ENCODE measurements at places on chromosomes 1 and 21.

- DNase-seq: no peak
Measured at GRCh38 chr1:67359592-67359991, 51.9 kb downstream of the IL12RB2 start.

- DNase-seq: no peak
Measured at GRCh38 chr1:184199438-184200085, 148.0 kb downstream of the TSEN15 start.

DNA sequence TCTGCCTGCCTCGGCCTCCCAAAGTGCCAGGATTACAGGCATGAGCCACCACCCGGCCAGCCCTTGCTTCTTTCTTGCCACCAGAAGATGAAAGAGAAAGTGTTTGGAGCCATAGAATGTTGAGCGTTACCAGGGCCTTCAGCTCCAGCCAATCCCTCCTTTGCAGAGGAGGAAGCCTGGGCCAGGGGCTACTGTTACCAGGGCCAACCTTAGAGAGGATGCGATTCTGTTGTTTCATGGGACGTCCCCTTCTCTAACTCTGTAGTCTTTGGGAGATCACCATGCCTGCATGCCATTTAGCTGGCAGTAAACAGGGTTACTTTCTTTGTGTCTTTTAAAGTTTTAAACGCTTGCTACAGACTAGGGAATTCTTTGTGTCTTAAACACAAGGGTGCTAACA, 45.8 kb downstream of the CLDN14 start:
- no peak for DNase-seq

GRCh38 chr1:220914283-220915116, 35.3 kb downstream of the HLX start:
- DNase-seq: no peak

- DNase-seq: no peak
Measured at GRCh38 chr1:96256130-96256790, 465.3 kb upstream of the PTBP2 start.

DNA sequence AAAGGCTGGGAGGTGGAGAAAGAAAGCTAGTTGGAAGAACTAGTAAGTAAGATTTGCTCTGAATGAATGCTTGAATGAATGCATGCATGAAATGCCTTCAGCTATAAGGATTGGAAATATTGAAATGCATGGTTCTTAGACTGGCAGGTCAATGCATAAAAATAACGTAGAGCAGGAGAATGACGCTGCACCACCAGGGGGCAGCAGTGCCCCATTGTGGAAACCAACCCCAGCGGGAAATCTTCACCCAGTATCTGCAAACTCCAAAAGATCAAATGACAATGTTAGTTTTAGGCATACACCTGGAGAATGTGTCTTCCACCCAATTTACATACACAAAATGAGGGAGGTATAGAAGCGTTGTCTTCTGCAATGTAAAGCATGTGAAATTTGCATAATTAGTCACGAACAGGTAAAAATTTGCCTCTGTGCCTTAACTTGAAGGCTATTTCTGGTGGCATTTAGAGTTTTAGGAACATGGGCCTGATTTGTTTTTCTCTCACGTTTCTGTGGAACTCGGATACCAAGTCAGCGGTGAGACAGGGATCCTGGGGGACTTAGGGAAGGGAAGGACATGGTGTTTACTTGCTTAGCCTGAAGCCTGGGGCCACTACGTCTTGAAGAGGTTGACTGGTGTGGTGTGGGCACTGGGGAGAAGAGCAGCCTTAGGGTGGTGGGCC, 78.6 kb downstream of the HHAT start:
- no peak for DNase-seq

DNA sequence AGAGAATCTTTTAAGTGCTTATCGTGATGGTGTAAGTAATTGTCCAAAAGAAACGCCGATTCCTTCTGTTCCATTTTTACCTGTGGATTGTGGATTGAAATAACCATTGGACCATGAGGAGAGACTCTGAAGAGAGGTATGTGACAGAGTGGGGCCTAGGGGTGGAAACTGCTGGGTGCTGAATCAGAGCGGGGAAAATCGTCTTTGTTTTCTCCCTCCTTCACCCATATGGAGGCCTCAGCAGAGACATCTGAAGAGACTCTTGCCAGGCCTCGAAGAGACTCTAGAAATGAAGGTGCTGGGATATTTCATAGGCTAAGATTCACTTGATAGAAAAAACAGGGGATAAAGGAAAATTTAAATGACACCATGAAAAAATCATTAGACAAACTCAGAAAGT, 1327.0 kb downstream of the BRINP3 start:
- no peak for DNase-seq

DNA sequence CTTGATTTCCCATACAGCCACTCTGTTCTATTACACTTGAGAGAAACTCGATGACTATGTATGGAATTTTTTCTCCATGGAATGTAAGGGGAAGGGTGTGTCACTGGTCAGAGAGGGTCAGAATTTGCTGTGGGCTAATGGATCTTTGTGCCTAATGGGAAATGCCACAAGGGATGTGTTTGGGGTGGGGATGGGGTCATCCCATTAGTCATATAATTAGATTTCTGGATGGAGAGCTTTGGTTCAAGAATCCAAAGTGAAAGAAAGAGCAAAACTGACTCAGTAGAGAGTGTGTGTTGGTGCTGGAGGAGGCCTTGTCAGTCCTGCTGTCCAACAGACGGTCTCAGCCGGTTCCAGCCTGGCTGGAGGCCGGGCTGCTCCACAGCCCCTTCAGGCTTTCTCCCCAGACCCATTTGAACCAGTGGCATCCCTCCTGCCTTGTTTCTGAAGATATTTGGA, 86.4 kb downstream of the LAMC2 start:
- peak; percentile 97 for DNase-seq

DNA sequence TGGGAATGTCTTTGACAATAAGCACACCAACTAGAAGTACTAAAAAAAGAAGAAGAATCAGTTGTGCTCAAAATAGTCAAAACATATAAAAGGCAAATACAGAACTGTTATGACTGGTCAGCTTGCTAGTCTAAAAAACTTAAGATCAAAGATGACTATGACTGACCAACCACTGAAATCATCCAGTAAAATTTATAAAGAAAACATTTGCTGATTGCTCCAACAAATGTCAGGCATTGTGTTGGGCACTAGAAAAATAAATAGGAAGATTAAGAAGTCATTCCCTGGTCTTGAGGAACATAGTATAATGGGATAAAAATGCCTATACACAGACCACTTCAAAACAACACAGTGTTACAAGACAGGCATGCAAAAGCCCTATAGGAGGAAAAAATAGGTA, 9.3 kb upstream of the ANGPTL3 start:
- no peak for DNase-seq

GRCh38 chr1:230103306-230104173, 36.5 kb downstream of the GALNT2 start:
- DNase-seq: no peak

- DNase-seq: no peak
Measured at GRCh38 chr1:205382561-205382960, 25.8 kb upstream of the KLHDC8A start.

GRCh38 chr1:153842006-153842471, 66.8 kb downstream of the SLC27A3 start:
- no peak for DNase-seq

- no peak for DNase-seq
Measured at GRCh38 chr1:248811514-248812490, 13.9 kb downstream of the SH3BP5L start.

DNA sequence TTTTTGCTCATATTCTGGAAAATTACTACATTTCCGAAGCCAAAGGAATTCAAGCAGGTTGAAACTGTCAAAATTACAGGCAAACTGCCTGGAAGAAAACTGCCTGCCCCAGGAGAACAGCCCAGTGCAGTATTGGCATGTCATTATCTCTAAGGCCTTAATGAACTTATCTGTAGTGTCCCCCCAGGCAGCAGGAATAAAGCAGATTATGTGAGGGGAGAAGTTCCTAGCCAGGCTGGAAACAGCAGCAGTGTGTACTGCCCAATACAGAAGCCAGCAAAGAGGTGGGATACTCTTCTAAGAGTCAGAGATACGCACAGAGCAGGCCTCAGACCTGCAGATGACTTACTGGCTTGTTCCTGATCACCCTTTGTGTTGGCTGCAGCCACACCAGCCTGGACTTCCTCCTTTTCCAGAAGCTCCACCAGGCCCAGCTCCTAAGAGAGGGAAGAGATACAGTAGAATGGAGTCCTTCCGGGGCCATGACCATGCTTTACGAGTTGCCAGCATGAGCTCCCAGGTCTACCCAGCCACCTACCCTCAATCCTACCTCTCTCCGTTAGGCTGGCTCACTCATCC, 11.7 kb downstream of the IQGAP3 start:
- DNase-seq: no peak

DNA sequence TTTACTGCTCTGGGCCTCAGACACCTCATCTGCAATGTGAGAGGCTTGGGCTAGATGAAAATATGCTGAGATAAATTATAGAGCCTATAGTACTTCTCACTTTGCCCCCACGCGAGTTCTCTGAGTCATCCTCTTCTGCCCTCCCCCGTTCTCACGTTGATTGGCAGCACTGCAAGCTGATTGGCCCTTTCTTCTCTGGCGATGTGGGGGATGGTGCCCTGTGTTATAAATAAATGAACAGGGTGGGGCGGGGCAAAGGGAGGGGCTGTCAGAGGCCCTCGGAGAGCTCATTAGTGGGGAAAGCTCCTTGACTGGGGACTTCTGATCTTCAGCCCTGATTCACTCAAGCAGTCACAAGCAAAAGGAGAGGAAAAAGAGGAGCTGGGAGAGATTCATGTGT, 64.3 kb upstream of the ZC3H12A start:
- DNase-seq: no peak

GRCh38 chr1:222772996-222773379, 36.0 kb downstream of the FAM177B start:
- DNase-seq: no peak

GRCh38 chr1:173202424-173203145, 4.5 kb downstream of the TNFSF4 start:
- peak; percentile 69 for DNase-seq

Data from AG04449 (cell line).